ENCODE measurements at places on chromosomes 11 and 22.
A peak's percentile ranks its signal among the peaks of the same experiment; 100 is the strongest.

DNA sequence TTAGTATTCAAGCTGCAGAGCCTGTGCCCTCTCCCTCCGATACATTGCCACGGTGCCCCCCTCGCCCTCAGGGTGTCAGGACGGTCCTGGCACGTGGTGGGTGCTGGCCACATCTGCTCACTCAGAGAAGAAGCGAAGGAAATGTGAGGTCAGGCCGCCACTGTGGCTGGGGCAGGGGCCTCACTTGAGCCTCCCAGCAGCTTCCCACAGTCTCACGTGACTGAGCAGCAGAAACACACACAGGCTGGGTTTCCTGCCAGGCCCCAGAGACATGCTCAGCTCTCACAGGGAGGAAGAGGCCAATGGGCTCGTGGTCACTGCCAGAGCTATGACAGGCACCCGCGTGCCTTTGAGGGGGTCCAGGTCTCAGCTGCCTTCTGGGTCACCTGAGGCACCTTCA lies 37.9 kb upstream of the PRR5 start:
- no peak overlapping the region for H3K4me3 ChIP-seq
- no peak overlapping the region for H3K27ac ChIP-seq
- no peaks in the 10 kb centered on the region for H3K36me3 ChIP-seq
- H3K4me1 ChIP-seq, result peaks cover 7% of the 10 kb centered on the region

- peak overlapping the region; percentile 31 for H3K4me3 ChIP-seq
- peak; percentile 82 for DNase-seq
- H3K27ac ChIP-seq, result peak overlapping the region; percentile 86
- no peaks in the 10 kb centered on the region for H3K36me3 ChIP-seq
- H3K4me1 ChIP-seq, result peaks cover 64% of the 10 kb centered on the region
Observed at GRCh38 chr11:8767466-8768142, 85.0 kb downstream of the RPL27A start.

GRCh38 chr11:134071766-134072402 lies 3.0 kb downstream of the JAM3 start:
- 0 out of 2 replicates have a peak, but pooled peaks cover 10% of the 10 kb centered on the region for H3K4me1 ChIP-seq
- no peak overlapping the region for H3K4me3 ChIP-seq
- H3K36me3 ChIP-seq, result no peaks in the 10 kb centered on the region
- peak; percentile 29 for DNase-seq
- H3K27me3 ChIP-seq, result no peaks in the 10 kb centered on the region

DNA sequence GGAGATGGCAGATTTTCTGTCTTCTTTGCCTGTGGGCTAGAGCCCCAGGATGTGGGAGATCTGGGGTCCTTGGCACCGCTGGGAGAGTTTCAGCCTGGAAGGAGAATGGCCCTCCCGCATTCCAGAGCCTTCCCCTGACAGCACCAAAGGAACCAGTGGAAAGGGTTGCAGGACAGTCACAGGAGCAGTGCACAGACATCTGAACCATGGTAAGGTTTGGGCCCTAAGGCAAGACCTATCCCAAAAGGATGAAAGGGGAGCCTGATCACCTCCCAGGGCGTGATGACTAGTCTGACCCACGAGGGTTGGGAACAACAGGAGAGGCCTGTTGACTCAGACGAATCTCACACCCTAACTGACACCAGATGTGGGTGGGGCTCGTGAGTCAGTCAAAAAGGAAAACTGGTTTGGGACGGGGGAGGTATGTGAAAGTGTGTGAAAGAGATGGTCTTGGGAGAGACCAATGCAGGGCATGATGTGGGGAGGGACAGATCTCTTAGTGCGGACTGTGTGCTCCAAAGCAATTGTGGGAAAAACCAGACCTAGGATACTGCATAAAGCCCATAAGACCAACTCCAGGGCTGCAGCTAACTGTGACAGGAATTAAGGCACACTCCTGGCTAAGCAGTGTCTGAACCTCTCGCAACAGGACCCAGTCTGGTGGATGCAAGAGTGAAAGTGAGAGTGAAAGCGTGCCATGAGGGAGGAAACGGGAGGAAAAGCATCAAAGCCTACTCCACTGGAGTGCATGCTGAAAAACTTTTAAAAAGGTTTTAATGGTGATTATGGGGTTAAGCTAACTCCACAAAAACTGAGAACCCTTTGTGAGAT lies 39.1 kb upstream of the GLYAT start:
- H3K4me1 ChIP-seq, result peaks cover 19% of the 10 kb centered on the region
- H3K4me3 ChIP-seq, result no peak overlapping the region
- peak; percentile 91 for DNase-seq
- no peaks in the 10 kb centered on the region for H3K36me3 ChIP-seq

GRCh38 chr11:116168459-116168787 lies 604.4 kb downstream of the BUD13 start:
- no peak for DNase-seq
- H3K36me3 ChIP-seq, result no peaks in the 10 kb centered on the region
- H3K27me3 ChIP-seq, result no peaks in the 10 kb centered on the region

All from GM23248 (cell line).